ENCODE measurements at places on chromosomes 2 and 18.

DNA sequence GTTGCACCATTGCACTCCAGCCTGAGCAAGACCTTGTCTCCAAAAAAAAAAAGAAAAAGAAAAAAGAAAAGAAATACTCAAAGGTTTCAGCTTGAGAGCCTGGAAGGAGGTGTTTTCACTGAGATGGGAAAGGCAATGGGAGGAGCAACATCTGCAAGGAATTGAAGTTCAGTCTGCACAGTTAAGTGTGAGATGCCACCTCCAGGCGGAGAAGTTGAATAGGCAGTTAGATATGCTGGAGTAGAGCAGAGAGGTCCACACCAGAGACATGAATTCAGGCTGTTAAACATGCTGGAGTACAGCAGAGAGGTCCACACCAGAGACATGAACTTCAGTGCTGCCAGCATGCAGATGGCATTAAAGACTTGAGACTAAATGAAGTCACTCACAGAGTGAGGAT is 41.4 kb upstream of the DTNB start:
- DNase-seq: peak; percentile 42

DNA sequence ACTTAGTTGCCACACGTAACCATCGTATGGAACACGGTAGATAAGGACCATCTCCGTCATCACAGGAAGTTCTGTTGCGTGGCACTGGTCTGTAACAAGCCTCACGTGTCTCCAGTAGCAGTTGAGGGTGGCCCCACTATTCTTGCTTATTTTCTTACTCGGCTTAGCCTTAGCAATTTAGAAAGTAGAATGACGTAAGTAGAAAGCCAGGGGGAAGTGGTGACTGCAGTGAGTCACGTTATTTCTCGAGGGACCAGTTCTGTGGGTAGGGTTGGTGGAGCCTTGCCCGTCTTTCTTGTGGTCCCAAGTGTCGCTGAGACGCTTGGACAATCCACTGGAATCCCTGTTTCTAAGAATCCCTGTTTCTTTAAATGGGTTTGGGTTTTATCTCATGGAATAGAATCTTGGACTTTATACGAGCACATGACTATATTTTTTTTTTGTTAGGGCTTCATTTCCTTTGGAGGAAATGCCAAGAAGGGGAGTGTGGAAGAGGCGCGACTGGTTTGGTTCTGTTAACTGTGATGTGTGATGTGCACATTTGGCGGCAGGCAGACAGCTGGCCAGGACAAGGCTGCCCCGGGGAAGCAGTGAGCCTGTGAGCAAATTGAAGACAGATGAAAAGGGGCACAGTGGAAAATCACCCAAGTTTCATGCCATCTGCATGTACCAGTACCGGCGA is 96.2 kb downstream of the CABLES1 start:
- peak; percentile 97 for DNase-seq

DNA sequence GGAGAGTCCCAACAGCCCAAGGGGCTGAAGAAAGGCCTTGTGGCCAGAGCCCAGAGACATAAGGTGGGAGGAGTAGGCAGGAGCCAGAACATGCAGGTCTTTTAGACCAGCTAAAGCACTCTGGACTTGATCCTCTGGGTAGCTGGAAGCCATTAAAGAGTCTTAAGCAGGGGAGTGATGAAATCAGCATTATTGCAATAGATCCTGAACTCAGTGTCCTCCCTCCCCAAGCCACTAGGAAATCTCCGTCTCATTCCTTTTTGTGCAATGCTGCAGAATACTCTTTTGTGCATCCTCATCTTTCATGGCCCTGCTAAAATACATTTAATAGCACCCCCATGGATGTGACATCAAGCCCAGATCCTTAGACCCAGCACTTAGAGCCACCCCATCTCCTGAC is 58.6 kb upstream of the ZCCHC2 start:
- no peak for DNase-seq

DNA sequence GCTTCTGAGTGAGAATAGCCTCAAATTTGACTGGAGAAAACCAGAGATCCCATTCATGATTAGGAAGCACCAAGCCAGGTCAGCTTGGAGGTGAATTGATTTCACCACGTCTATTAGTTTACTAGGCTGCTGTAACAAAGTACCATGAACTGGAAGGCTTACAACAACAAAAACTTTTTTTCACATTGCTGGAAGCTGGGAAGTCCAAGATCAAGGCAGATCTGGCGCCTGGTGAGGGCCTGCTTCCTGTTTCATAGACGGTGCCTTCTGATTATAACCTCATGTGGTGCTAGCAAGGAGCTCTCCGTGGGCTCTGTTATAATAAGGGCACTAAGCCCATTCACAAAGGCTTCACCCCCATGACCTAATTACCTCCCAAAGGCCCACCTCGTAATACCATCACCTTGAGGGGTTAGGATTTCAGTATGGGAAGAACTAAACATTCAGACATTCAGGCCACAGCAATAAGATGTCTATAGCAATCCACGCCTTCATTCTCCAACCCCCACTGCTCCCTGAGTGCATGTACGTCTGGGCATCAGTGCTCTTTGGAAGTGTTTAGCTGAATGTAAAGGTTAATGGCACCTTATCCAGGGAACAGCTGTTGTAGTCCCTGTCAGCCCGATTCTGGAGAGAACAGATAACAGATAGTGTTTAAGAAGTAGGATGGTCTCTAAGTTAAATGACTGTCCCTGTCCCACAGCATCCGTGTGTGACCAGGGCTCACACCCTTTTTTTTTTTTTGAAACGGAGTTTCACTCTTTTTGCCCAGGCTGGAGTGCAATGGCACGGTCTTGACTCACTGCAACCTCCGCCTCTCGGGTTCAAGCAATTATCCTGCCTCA is 89.2 kb downstream of the SOCS6 start:
- DNase-seq: no peak

GRCh38 chr2:12376025-12376424 is 340.7 kb upstream of the TRIB2 start:
- DNase-seq: no peak

DNA sequence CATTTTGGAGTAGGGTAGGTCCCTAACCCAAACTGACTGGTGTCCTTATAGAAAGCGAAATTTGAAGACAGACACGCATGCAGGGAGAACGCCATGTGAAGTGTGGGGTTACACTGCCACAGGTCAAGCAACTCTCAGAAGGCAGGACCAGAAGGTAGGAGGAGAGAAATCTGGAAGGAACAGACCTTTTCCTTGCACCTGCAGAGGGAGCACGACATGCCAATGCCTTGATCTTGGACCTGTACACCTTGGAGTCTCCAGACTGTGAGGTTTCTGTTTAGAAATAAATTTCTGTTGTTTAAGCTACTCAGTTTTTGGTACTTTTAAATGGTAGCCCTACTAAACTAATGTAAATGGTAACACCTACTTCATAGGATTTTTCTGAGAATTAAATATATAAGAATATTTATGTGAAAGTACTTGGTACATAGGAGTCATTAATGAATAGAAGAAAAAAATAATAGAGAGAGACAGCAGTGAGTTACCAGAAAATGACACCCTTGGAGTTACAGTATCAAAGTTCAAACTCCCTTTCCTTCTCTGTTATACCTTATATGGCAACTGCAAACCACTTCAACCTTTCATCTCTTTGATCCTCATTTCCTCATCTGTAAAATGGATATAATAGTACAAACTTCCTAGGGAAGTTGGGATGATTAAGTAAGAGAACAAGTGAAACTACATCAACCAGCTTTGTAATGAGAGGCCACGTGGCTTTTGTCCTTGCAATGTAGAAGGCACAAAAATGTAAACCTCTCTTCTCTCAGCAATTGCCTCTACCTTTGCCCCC is 184.9 kb upstream of the PARD3B start:
- no peak for DNase-seq

DNA sequence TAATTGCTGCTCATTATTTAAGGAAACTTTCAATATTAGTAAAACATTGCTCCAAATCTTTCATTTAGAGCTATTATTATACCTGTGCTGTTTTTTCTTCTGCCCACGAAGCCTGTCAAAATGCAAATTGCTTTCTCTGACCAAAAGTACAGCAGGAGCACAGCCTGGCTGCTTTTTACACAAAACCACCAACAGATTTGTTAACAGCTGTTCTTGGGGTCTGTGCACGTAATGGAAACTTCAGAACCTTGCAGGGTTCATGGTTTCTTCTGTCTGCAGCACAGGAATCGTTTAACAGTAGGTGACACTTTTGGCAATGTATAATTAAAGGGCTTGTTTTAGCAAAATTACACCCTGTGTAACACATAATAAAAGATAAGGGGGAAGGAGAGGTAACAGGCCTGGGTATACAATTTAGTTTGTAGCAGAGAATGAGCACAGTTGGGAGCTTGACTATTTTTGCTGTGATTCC is 447.3 kb downstream of the KCNJ3 start:
- no peak for DNase-seq

DNA sequence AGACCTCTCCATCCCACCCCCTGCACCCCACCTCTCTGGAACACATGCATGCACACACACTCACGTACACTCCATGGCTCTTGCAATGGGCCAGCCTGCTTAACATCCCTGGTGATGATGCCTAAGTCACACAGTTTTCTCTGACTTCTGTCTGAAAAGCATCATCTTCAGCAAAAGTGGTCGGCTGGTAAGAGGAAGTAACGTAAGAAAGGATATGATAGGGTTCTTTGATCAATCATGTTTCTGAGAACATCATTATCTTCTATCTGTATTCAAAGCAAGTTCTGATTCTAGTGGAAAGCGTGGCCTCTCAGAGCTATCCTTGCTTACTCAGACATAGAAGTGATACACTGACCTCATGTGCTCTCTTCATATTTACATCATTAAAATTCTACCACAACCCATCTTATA is 11.4 kb upstream of the NDUFV2 start:
- no peak for DNase-seq

DNA sequence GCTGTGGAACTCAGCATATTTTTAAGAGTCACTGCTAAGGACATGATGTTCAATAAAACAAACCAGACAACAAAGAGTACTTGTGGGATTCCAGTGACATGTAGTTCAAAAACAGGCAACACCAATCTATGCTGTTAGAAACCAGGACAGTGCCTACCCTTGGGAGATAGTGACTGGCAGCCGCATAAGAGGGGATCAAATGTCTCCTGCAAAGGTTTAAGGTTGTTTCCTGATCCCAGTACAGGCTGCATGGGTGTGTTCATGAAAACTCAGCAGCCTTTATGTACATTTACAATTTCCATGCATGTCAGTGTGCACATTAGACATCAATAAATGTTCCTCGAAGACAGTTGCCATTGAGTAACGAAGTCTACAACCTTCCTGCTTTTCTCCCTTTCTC is 183.8 kb downstream of the PID1 start:
- DNase-seq: no peak

- DNase-seq: no peak
These were observed 351.5 kb downstream of the TXNL1 start for GRCh38 chr18:56286775-56287325.

GRCh38 chr2:134161170-134161547 is 92.7 kb upstream of the MGAT5 start:
- no peak for DNase-seq

GRCh38 chr2:239365071-239365781 is 35.6 kb downstream of the HDAC4 start:
- no peak for DNase-seq

- DNase-seq: no peak
These were observed 189.3 kb downstream of the SH3RF3 start for GRCh38 chr2:109318150-109318948.

DNA sequence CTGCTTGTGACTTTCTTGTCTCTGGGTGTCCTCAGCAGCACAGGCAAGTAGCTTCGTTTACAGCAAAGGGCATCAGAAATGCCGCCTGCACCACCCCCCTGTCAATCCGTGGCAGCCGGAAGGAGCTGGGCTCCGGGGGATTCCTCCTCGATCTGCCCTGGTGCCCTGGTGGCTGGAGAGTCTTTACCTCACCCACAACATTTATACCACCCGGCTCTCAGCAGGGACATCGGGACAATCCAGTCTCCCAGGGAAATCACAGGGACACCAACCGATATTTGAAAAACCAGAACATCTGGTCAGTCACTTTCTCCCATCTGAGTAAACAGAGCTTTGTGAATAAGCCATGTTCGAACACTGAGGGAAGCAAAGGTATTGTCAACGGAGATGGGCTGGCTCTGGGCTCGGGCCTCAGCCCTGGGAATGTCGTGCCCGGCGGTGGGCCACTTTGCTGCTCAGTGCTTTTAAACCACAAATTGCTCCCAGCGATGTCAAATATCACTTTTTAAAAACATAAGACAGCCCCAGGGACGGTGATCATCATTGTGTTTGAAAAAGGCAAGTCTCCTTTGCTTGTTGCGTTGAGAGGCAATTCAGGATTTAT is 210.0 kb upstream of the SALL3 start:
- no peak for DNase-seq

- no peak for DNase-seq
These were observed 279.3 kb downstream of the CDH20 start for GRCh38 chr18:61612517-61612916.

All from Karpas-422 (cell line).